ENCODE measurements at places on chromosomes 1 and 21.

DNA sequence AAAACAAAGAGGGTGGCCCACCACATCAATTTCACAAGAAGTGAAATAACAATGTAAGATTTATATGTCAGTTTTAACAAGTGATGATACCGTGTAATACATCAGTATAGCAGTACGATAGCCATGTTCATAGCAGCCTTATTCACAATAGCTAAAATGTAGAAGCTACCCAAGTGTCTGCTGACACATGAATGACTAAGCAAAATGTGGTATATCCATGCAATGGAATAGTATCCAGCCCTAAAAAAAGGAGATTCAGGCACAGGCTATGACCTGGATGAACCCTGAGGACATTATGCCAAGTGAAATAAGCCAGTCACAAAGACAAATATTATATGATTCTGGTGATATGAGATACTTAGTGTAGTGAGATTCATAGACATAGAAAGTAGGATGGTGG, 18.0 kb downstream of the KIF26B start:
- no peak for DNase-seq

DNA sequence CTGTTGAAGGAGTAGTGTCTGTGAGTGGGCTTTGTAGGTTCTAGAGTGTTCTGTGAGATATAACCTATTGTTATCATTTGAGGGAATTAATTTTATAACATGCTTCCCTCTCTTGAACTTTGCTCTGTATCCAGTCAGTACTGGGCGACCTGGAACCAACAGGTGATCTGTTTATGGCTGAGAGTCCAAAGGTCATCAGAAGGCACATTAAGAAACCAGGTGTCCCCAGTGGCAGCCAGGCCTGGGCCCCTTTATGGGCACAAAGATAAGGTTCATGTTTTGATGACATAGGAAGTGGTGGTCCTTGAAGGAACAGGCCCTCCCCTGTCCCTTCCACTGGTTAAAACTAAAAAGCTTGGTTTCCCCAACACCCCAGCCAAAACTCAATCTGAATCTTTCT, 61.1 kb downstream of the FHAD1 start:
- DNase-seq: no peak

GRCh38 chr21:45292399-45293219, 4.9 kb upstream of the POFUT2 start:
- peak; percentile 42 for DNase-seq

GRCh38 chr1:38558500-38559445, 300.8 kb downstream of the RRAGC start:
- DNase-seq: no peak

DNA sequence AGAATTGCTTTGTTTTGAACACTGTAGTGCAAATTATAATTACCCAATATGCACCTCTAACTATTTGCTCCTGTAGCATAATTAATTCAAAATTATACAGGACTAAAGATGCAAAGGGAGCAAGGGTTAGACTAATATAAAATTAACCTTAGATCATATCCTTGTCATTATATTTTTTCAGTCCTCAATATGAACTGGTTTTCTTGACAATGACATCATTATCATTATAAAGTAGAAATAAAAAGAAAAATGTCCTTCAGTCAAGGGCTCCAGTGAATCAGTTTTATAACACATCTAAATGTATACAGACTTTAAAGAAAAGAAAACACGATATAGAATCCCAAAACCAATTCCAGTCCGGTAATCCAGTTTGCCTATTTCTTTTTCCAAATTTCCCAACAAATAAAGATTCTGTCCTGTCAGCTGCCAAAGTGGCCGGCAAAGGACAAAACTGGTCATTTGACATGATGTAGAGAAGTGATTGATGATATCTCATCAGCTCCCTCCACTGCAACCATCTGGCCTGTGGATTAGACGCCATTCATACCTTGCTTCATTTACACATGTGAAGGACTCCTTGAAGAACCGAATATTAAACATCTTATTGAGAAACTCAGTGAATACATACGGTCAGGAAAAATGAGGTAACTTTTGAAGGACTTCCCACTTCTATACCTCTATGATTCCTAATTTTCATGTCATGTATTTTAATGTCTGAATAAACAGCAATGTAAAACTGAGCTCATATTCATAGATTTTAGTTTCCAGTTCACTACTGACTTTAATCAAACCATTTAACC, 15.5 kb downstream of the DPYD start:
- DNase-seq: no peak

DNA sequence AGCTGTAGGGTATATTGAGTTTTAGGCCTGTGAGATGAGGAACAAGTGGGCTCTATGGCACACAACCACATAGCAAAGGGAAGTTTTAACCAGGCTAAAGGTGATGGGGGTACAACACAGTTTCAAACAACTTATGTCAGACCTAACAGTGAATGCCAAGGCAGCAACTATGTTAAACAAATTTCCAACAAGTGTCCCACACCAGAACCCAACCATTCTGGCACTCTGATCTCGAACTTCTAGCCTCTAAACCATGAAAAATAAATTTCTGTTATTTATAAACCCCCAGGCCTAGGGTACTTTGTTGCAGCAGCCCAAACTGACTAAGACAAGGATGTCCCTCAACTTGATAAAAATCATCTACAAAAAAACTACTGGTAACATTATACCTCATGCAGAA, 52.3 kb upstream of the INSL5 start:
- DNase-seq: no peak

DNA sequence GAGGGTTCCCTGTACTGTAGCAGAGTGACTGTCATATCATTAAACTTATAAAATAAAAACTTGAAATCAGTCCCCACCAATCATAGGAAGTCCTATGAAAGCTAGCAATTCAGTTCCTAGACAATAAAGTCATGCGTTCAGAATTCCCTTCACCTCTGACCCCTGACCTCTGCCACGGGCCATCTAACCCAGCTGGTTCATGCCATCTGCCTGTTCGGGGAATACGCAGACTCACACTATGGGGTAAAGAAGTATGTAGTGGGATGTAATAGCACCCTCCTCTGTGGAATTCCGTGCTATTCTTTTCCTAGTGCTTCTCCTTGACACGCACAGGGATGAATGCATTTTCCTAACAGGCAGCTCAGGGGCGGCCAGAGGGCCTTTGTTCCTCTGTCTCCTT, 2.1 kb downstream of the GSTM4 start:
- no peak for DNase-seq

- no peak for DNase-seq
Observed at GRCh38 chr1:151511636-151512215, 539 bp downstream of the CGN start.

DNA sequence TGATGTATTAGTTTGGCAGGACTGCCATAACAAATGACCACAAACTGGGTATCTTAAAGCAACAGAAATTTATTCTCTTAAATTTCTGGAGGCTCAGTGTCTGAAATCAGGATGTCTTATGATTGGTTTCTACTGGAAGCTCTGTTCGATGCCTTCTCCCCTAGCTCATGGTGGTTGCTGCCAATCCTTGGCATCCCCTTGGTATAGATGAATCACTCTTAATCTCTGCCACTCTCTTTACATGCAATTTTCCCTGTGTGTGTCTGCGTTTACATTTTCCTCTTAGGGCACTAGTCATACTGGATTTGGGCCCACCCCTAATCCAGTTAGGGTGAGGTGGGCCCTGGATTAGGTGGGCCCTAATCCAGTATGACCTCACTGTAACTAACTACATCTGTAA, 54.7 kb upstream of the MPC2 start:
- DNase-seq: no peak

All from stimulated activated CD8-positive, alpha-beta memory T cell treated with anti-CD3 and anti-CD28 coated beads, Interleukin-7, amount 100 ng/mL, for 1 hour (primary cell).